ENCODE measurements at places on chromosomes 3 and 15.

GRCh38 chr15:93730724-93731123 is 500.6 kb upstream of the MCTP2 start:
- no peak for DNase-seq

- DNase-seq = no peak
These were observed 21.0 kb upstream of the ALDH1A2 start for GRCh38 chr15:58086491-58086890.

DNA sequence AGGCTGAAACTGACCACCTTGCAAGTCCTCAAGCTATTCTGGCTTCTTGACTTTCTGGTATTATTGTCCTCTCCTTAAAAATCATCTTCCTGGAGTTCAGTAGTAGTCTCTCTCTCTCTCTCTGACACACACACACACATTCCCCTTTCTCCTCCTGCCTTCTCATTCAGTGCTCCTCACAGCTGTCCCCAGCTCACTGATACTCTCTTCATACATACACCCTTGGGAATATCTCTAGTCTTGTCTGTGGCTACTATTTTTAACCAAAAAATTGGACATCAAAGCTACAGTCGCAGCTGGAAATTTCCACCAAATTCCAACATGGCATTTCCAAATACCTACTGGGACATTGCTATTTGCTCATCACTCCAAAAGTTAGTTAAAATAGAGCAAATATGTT is 178.9 kb downstream of the ECT2 start:
- DNase-seq = no peak

DNA sequence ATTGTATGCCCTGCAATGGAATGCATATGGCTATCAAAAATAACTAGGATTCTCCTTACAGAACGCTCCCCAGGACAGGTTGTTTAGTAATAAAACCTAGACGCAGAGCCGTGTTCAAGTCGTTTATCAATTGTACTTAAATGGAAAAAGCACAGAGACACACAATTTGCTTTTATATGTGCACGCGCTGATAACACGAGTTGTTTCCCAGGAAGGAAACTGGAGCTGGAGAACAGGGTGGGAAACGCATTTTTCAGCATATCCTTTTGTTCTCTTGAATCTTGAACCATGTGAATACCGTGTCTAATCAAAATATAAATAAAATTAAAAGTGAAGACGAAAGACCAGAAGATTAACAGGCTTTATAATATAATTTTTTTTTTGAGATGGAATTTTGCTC is 3.6 kb upstream of the ANPEP start:
- no peak for DNase-seq

DNA sequence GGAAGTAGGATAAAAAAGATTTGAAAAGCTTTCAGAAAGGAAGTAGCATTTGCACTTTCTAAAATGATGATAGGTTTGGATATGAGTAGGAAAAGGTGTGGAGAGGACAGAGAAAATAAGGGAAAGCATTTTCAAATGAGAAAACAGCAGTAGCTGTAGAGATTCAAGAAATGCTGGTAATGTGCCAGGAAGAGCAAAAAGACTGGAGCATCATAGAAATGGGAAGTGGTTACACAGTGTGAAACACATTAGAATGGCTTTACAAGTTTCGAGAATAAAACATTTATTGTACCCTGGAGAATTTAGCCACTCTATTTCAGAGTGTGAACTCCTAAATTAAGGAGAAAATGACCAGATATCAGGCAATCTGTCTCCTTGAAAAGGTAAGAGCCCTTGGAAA is 108.3 kb upstream of the CHL1 start:
- DNase-seq = no peak

DNA sequence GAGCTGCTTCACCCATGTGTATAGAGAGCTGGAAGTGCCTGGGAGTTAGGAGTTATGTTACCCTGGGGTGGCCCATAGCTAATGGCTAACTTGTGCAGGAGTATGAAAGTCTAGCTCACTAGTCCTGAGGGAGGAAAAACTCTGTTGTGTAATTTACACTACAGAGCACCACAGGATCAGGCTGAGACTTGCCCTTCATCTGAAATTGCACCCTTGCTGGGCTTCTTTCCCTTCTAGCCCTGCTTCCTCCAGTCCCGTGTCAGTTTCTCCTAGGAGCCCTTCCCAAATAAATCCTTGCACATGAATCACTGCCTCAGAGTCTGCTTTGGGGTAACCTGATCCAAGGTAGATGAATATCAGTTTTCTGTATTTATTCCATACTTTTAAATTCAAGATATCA is 40.0 kb downstream of the CTXND1 start:
- no peak for DNase-seq

GRCh38 chr3:19632099-19633074 is 301.6 kb downstream of the EFHB start:
- DNase-seq = no peak

- no peak for DNase-seq
These were observed 15.5 kb downstream of the GASK1A start for GRCh38 chr3:42994595-42994994.

DNA sequence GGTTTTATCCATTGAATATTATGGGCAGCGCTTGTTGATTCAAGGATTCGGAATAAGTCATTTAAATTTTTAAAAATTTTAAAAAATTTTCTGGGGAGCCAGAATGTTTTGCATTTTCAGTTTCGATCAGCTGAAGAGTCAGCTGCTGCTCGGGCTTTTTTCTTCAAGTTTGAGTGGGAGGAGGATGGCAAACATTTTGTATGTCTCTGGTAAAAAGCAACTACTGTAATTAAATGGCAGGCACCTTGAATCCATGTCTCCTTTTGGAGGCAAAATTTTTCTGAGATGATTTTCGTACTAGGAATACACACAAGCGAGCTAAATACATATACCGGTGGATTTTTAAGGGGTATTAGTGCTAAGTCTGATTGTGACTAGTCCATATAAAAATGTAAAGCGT is 612 bp downstream of the C3orf38 start:
- no peak for DNase-seq

DNA sequence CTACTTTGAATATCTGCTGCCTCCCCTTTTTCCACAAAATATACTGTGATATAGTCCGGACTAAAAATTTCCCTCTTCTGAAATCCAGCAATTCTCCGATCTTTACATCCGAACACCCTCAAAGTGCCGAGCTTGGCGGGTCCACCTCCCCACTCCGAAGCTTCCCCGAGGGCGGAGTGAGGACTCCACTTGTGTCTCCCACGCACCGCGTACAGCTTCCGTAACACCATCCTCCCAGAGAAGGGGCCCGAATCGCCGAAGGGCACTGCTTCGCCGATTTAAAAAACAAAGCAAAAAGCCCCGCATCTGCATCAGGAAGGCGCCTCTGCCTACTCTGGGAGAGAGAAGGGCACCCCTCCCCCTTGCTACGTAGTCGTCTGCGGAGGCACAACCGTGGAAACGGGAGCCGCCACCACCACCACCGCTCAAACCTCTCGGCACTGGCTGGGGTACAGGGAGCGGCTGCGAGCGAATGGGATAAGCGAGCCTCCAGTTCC is 551 bp downstream of the NCBP2 start:
- no peak for DNase-seq

- no peak for DNase-seq
These were observed 17.9 kb downstream of the SERP1 start for GRCh38 chr3:150528354-150528797.

- DNase-seq = no peak
These were observed 13.3 kb downstream of the TAFA4 start for GRCh38 chr3:68919000-68919399.

DNA sequence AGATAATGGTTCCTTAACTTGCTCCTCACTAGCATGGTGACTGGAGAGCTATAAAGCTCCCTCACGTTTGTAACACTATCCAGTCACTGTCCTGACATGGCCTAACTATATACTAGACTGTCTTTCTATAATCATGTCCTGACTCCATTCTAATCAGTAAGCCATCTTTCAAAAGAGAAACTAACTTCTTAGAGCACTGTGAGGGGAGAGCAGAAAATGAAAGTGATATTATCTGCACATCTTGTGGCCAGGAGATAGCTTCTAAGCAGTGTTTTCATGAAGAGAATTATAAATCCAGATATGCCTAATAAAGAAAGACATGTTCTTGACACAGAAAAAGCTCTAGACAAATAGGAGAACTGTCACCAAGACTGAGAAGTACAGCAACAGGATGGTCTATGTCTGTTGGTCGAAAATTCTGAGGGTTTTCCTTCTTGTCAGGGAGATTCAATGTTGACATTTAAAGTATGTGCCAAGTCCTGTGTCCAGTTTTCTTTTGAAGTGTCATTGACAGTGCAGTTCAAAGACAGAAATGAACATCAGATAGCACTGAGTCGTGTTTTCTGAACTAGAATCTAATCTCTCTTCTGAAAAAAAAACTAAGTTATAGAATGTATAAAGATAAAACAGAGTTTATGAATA is 230.6 kb upstream of the PEX5L start:
- DNase-seq = no peak

DNA sequence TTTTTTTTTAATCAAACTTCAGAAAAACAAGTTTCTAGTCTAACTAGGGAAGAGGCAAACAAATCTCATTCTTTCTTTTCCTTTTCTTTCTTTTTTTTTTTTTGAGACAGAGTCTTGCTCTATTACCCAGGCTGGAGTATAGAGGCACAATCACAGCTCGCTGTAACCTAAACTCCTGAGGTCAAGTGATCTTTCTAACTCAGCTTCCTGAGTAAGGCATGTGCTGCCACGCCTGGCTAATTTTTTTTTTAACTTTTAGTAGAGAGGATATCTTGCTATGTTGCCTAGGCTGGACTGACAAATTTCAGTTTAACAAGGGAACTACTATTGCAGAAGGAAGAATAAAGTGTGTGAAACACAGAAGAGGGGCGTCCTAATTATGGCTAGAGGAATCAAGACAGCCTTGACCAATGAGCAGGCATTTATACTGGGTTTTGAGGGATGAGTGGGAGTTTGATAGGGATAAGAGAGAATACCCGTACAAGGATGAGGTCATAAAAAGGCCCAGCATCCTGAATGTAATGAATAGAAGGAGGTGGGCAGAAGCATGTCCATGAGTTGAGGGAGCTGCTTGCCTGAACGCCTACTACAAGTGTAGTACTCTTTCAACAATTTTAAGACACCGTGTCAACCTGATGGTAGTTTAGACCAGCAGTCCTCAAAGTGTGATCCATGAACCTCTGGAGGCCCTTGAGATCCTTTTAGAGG is 6.7 kb upstream of the ZFAND6 start:
- no peak for DNase-seq

DNA sequence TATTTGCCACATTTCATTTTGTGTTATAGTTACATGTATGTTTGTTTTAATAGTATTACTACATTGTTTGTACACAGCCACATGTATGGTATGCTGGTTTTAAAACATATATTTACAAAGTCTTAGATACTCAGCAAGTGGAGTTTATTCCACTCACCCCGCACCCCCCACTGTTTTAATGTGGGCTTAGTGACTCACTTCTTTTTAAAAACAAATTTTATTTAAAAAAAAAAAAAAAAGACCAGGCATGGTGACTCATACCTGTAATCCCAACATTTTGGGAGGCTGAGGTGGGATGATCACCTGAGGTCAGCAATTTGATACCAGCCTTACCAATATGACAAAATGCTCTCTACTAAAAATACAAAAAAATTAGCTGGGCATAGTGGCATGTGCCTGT is 26.9 kb upstream of the TJP1 start:
- DNase-seq = no peak

DNA sequence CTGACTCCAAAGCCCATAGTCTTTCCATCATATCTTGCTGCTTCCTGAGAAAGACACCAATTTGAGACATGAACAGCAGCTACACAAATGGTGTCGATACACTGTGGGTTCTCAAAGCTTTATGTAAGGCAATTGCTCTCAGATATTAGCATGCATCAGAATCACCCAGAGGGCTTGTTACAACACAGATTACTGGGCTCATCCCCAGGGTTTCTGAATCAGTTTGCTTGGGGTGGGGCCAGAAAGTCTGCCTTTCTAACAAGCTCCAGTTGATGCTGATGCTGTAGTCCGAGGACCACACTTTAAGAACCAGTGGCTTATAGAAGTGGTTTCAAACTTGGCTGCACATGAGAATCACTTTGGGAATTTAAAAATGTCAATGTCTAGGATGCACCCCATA is 86.5 kb downstream of the SEMA6D start:
- DNase-seq = no peak

DNA sequence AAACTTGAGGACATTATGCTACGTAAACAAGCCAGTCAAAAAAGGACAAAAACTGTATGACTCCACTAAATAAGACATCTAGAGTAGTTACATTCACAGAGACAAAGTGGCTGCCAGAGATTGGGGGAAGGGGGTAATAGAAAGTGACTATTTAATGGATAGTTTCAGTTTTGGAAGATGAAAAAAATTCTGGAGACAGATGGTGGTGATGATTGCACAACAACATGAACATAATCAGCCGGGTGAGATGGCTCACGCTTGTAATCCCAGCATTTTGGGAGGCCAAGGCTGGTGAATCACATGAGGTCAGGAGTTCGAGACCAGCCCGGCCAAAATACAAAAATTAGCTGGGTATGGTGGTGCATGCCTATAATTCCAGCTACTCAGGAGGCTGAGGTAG is 40.6 kb downstream of the DPP8 start:
- DNase-seq = no peak

- no peak for DNase-seq
These were observed 82.3 kb downstream of the RBPMS2 start for GRCh38 chr15:64693134-64693533.

DNA sequence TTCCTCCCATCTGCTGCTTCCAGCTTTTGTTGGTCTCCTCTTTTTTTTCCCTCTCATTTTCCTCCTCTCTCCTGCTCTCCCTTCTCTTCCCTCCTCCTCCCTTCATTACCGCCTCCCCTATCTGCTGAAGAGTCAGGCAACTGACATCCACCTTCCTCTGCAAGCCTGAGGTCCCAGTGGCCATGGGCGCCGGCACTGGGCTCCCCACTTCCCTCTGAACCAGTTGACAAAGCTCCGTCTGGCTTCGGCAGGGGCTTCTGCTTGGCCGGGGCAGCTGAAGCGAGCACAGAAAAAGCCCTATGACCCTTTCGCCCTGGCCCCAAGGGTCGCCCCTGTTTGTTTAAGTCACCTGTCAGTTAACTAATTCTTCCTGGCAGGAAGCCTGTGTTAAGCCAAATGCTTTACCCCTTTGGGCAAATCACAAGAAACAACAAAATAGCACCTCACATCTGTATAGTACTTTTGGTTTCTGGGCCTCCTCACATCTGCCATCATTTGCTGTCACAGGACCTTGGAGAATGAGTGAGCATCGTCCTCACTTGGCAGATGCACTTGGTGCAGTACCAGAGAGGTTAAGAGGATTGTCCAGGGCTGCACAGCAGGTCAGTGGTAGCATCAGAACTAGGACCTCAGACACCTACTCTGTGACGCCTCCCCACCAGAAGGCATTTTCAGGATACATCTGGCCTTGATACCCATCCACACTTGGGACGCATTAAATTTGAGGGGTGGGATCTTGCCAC is 27.7 kb downstream of the ITGA11 start:
- no peak for DNase-seq

DNA sequence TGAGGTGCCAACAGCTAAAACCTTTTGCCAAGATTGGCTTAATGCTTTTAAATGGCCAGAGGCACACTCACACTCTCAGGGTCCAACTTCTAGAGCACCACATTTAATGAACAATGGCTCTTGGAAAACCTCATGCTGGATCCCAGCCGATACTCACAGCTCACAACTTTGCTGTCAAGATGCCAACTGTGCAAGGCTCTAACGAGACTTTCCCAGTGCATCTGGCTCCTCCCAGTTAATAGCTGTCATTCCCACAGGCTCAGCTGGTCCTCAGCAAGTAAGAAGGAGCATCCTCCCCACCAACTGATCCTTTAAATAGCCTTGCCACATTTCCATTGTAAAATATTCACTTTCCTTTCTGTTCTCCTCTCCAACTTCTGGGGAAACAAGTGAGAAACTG is 20.3 kb upstream of the FRMD4B start:
- no peak for DNase-seq

- no peak for DNase-seq
These were observed 1.3 kb downstream of the FRMD5 start for GRCh38 chr15:44193651-44194322.

- DNase-seq = no peak
These were observed 15.4 kb upstream of the CRBN start for GRCh38 chr3:3194861-3195260.
